ENCODE measurements at places on chromosomes 13 and 19. TPM values are rescaled to one million over a fixed set of nuclear protein-coding genes. Genes with fewer than 3 reads are reported as not detected.

Gene CYP2A7
- total RNA-seq: not detected

Gene PNPLA6
- 150 TPM for total RNA-seq

- no peaks in the 10 kb centered on the region for H3K27me3 ChIP-seq
These were observed 24.5 kb upstream of the ZNF816 start for GRCh38 chr19:52987221-52987620.

DNA sequence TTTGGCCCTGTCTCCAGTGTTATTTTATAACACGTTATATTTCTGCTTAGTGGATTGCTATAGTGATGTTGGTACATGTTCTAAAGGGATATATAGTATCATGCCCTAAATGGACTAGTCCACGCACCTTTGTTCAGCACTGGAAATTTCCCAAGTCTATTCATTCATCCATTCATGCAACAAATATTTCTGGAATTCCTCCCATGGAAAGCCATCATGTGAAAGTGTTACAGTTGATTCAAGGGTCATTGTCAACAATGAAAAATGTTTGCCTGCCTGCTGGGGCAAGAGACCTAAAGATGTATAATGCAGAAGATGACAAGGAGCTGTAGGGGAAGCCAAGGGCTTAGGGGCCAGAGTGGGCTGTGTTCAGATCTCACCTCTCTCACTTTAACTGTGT is 10.8 kb upstream of the HSPH1 start:
- H3K27ac ChIP-seq: peak overlapping the region; percentile 30
- H3K4me3 ChIP-seq: no peak overlapping the region
- DNase-seq: peak; percentile 86

DNA sequence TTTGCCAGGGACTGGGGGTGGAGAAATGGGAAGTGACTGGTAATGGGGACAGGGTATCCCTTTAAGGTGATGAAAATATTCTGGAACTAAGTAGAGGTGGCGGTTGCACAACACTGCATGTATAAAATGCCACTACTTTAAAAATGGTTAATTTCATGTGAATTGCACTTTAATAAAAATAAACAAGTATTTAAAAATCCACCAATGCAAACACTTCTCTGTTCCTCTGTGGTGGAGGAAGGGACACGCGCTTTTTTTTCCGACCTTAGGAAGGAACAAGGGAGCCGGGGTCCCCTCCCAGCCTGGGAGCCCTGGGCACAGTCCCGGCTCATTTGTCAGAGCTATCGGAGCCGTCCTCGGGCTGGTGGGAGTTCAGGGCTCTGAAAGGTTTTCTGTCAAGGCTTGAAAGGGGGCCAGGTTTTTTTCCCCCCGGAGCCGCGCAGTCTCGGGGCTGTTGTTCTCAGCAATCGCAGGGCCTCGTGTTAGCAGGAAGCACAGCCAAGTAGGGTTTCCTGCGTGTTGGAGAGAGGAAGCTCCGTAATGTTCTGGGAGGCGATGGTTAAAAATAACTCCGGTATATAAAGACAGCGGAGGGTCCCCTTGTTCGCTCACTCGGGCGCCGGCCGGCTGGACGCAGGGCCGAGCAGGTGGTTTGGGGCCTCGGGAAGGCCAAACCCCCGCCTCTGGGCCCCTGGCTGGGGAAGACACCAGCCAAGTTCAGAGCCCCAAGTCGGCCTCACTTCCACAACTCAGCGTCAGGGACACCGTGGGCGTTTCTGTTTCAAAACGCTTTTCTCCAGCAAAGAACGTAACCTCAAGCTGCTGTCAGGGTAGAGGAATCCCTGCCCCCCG is 41.2 kb upstream of the KLF2 start:
- no peaks in the 10 kb centered on the region for H3K36me3 ChIP-seq
- peaks cover 27% of the 10 kb centered on the region for H3K27me3 ChIP-seq
- peaks cover 34% of the 10 kb centered on the region for H3K4me1 ChIP-seq
- H3K4me3 ChIP-seq: peak overlapping the region; percentile 83
- peak overlapping the region; percentile 91 for H3K27ac ChIP-seq
- DNase-seq: peak; percentile 31

DNA sequence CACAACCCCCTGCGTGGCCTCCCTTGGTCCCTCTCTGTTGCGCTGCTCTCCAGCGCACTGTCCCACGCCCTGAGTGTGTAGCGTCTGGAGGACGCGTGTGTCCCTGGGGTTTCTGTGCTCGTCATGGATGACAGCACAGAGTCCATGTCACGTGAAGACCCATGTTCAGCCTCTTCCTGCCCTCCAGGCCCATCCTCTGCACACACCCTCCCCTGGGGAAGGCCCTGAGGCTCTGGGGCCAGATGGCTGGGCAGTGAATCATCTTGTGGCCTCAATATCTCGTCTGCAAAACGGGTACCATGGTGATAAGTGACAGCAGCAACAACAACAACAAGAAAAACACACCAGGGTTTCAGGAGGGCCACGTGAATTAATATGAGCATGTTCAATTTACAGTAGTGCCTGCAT is 71.5 kb upstream of the ARHGEF7 start:
- H3K36me3 ChIP-seq: no peaks in the 10 kb centered on the region
- H3K4me3 ChIP-seq: peak overlapping the region; percentile 7
- peak; percentile 53 for DNase-seq

GRCh38 chr19:47663911-47664771 is 49.1 kb upstream of the EHD2 start:
- H3K27me3 ChIP-seq: peaks cover 3% of the 10 kb centered on the region
- H3K4me3 ChIP-seq: peak overlapping the region; percentile 74
- peak overlapping the region; percentile 94 for H3K27ac ChIP-seq
- H3K4me1 ChIP-seq: peaks cover 63% of the 10 kb centered on the region
- peaks cover 6% of the 10 kb centered on the region for H3K36me3 ChIP-seq
- DNase-seq: peak; percentile 97

- no peak overlapping the region for H3K4me3 ChIP-seq
- DNase-seq: no peak
- no peaks in the 10 kb centered on the region for H3K36me3 ChIP-seq
- H3K4me1 ChIP-seq: no peaks in the 10 kb centered on the region
These were observed 326.2 kb upstream of the GPC6 start for GRCh38 chr13:92900446-92900845.

DNA sequence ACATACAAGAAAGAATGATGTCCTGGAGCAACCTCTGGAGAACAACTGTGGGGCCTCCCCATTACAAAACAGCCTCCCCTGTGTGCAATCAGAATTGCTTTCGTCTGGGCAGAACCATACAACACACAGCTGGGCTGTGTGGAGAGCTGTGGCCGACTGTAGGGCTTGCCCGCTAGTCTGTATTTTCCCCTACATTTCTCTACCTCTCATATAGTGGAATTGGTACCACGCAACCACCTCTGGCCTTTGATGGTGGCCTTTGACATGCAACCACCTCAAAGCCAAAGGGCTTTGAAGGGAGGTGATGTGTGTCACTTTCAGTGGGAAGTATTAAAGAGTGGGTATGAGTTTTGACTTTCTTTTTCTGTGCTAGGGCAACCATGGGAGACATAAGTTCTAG is 34.0 kb downstream of the GARRE1 start:
- H3K27ac ChIP-seq: no peak overlapping the region
- no peaks in the 10 kb centered on the region for H3K27me3 ChIP-seq
- no peak overlapping the region for H3K4me3 ChIP-seq
- peaks cover 15% of the 10 kb centered on the region for H3K36me3 ChIP-seq
- DNase-seq: no peak
- H3K4me1 ChIP-seq: peaks cover 18% of the 10 kb centered on the region

Measured in HFFc6 (cell line).